ENCODE measurements at places on chromosomes 2 and 18. TPM values are rescaled to one million over a fixed set of nuclear protein-coding genes. Genes with fewer than 3 reads are reported as not detected.

The GCA gene
- polyA plus RNA-seq = 1.6 TPM

The ADD2 gene
- polyA plus RNA-seq = not detected

The PPP1R1C gene
- not detected for polyA plus RNA-seq

- H3K4me3 ChIP-seq = no peak overlapping the region
- peaks cover 19% of the 10 kb centered on the region for H3K4me1 ChIP-seq
- no peak for DNase-seq
- no peaks in the 10 kb centered on the region for H3K27me3 ChIP-seq
These were observed 230.1 kb downstream of the ALPK2 start for GRCh38 chr18:58398648-58399398.

GRCh38 chr2:167334146-167334742, 446.0 kb downstream of the XIRP2 start:
- no peaks in the 10 kb centered on the region for H3K4me1 ChIP-seq
- no peaks in the 10 kb centered on the region for H3K27me3 ChIP-seq
- no peak for DNase-seq
- no peak overlapping the region for H3K4me3 ChIP-seq

- no peaks in the 10 kb centered on the region for H3K27me3 ChIP-seq
- DNase-seq = peak; percentile 33
- H3K27ac ChIP-seq = no peak overlapping the region
- H3K36me3 ChIP-seq = no peaks in the 10 kb centered on the region
- no peak overlapping the region for H3K4me3 ChIP-seq
- H3K4me1 ChIP-seq = no peaks in the 10 kb centered on the region
These were observed 126.4 kb upstream of the CD226 start for GRCh38 chr18:70074116-70074515.

DNA sequence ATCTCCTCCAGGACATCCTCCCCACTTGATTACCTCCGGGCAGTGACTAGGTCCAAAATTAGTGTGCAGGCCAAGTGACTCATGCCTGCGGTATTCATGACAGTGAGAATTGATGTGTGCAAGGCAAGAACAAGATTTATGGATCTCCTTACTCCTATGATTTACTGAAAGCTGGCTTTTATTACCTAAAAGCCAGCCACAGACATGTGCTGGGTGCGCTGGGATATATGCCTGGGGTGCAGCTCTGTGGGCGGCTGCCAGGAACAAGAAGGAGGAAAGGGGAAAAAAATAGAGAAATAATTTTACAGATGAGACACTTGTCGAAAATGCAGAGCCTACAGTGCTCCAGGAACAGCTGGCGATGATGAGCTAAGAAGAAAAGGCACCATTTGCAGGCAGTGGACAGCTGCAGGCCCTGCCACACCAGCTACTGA, 359.3 kb downstream of the CMPK2 start:
- no peaks in the 10 kb centered on the region for H3K27me3 ChIP-seq
- H3K4me1 ChIP-seq = no peaks in the 10 kb centered on the region
- DNase-seq = peak; percentile 32
- no peak overlapping the region for H3K27ac ChIP-seq

- no peak overlapping the region for H3K27ac ChIP-seq
- no peaks in the 10 kb centered on the region for H3K27me3 ChIP-seq
- peak; percentile 79 for DNase-seq
- no peak overlapping the region for H3K4me3 ChIP-seq
- H3K4me1 ChIP-seq = peaks cover 3% of the 10 kb centered on the region
These were observed 89.3 kb downstream of the PDE11A start for GRCh38 chr2:177983183-177983788.

Measured in GM23248 (cell line).